CD4-positive, alpha-beta T cell treated with Interleukin-10 for 1 hour (primary cell): ENCODE measurements at places on chromosomes 16 and 17.

GRCh38 chr17:63531022-63531965 is 8.1 kb downstream of the KCNH6 start:
- no peak for DNase-seq

DNA sequence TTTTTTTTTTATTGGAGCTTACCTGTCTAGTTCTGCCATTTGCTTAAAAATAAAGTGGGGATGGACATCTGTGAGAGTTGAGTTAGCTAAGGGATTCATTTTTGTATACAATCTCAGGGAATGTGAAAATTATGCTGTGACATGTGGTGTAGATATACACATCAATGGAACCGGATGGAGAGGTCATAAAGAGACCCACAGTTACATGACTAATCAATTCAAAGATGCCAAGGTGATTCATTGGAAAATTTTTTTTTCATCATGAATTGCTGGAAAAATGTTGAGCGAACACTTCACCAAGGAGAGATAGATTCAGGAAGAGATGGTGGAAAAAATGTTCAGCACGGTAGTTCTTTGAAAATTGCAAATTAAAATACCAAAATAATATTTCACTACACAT is 605.4 kb upstream of the KIF2B start:
- DNase-seq: no peak

GRCh38 chr16:49659356-49659755 is 196.6 kb downstream of the ZNF423 start:
- no peak for DNase-seq

- no peak for DNase-seq
These were observed 175.7 kb downstream of the PARN start for GRCh38 chr16:14454391-14454790.

DNA sequence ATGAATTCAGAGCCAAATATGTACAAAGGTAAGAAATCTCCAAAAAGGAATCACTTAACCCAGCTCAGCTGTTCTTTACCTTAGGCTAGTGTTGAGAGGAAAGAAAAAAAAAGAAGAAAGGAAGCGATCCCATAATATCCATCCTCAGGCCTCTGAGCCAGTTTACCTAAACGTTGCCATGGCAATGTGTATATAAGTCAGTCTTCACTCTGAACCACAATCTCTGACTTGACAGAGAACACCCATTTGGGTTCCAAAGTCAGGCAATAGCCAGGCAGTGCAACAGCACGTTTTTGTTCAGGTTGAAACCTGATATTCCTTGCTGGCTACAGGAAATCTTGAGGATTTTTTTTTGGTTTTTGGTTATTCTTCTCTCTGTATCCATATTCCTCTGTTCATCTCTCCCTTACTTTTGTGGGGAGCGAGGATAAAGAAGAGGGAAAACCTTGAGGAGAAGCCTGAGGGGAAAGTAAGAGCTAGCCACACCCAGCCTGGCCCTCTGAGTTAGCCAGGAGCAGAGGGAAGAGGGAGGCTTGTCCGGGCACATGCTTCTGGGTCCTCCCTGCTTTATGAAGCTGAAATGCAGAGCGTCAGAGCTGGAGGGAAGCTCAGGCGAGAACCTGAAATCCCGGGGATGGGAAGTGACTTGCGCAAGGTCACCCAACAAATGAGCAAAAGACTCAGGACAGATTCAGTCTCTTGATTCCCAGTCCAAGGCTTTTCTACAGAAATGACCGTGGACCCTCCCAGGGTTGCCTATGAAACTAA is 152.7 kb downstream of the SOX9 start:
- no peak for DNase-seq

GRCh38 chr17:40352237-40352778 is 12.2 kb downstream of the GJD3 start:
- no peak for DNase-seq

GRCh38 chr16:89219365-89219764 is 1.9 kb downstream of the ZNF778 start:
- no peak for DNase-seq

GRCh38 chr17:80663781-80664206 is 119.2 kb downstream of the RPTOR start:
- DNase-seq: no peak

DNA sequence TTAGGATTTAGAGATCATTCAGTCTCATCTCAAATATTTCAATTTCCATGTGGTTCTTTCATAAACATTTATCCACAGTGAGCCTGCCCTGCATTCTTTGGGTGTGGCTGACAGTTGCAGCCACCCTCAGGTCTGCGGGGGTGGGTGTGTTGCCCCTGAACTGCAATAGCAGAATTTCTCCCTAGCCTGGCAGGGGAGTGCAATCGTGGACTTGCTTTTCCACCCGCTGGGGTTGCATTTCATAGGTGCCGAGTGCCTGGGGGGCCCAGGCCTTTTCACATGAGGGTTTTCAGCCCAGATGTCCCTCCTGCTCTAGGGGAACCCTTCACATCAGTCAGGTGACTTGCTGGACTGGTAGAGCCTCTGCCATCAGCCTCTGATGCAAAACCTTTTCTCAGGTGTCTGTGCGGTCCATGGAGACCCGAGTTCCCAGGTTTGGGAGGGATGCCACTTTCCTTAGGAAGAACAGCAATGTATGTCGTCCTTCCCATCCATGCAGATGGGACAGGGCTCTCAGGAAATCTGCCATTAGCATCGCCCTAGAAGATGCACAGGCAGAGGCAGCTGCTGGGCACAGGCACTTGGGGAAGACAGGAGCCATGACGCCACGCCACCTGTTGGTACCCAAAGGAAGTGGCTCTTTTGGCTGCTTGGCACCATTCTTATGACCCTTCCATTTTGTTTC is 2.4 kb upstream of the USP36 start:
- peak; percentile 74 for DNase-seq

- no peak for DNase-seq
These were observed 669 bp downstream of the MIEF2 start for GRCh38 chr17:18261146-18261515.

DNA sequence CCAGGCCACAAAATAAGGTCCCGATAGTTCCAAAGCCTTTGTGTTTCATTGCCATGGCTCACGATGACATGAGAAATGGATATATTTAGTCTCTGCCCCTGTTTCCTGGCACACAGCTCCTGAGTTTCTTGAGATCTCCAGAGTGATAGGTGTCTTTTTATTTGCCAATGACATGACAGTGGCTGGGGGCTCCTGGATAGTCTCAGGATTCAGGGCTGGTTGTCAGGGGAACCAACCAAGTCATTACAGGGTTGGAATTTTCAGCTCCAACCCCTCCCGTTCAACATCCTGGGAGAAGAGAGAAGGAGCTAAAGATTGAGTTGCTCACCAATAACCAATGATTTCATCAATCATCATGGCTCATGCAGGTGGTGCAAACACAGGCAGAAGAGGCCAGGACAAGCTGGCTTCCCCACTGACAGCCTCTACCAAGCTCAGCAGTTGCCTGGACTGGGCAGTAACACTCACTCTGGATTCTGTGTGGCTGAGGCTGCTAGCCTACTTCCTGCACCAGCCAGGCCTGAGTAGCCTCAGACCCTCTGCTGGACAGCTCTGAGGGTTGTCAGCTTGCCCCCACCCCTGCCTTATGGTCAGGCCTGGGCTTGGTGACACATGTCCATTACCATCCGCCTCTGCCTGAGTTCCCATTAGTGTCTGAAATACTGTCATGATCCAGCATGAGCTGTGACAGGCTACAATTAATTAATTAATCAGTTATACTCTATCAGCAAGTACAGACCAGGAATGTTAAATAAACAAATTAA is 534.4 kb upstream of the CDH5 start:
- DNase-seq: no peak

DNA sequence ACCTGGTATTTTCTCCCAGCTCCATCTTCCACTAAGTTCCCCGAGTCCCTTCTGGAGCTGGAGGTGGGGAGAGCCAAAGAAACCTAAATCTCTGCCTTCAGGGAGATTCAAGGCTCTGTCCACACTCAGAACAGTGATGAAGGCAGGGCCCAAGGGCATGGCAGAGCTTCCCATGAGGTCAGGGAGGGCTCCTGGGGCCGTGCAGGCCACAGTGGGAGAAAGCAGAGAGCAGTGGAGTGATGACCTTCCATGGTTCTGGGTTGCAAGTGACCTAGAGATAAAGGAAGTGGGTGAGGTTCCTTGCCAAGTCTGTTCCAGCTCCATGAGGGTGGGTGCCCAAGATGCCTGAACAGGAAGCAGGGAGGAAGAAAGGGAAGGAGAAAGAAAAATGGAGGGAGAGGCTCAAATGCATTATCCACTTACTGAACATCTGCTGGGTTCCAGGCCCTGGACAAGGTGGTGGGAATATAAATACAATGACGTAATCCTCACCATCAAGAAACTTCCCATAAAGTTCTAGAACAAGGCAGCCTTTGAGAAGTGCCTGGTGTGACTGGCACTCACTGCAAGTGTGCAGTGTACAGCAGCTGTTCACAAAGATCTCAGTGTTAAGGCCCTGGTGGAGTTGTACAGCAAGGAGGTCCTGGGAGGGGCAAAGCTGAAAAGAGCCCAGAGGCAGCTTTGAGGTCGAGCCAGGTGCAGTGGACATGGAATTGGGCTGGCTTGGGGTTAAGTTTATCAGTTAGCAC is 13.3 kb downstream of the TBKBP1 start:
- no peak for DNase-seq
